CD4-positive, alpha-beta T cell treated with Interleukin-2 at 100 ng/mL for 4 hours (primary cell): ENCODE measurements at places on chromosomes 11 and 22.

- no peak for DNase-seq
Measured at GRCh38 chr11:5983443-5983842, 3.3 kb downstream of the OR52L1 start.

GRCh38 chr11:116078101-116078591 lies 573.9 kb upstream of the CADM1 start:
- no peak for DNase-seq

- DNase-seq: peak; percentile 54
Measured at GRCh38 chr11:43944761-43945311, 2.4 kb downstream of the C11orf96 start.

GRCh38 chr11:111603611-111604130 lies 1.4 kb downstream of the SIK2 start:
- no peak for DNase-seq

GRCh38 chr22:36383110-36383581 lies 4.6 kb downstream of the MYH9 start:
- peak; percentile 77 for DNase-seq

DNA sequence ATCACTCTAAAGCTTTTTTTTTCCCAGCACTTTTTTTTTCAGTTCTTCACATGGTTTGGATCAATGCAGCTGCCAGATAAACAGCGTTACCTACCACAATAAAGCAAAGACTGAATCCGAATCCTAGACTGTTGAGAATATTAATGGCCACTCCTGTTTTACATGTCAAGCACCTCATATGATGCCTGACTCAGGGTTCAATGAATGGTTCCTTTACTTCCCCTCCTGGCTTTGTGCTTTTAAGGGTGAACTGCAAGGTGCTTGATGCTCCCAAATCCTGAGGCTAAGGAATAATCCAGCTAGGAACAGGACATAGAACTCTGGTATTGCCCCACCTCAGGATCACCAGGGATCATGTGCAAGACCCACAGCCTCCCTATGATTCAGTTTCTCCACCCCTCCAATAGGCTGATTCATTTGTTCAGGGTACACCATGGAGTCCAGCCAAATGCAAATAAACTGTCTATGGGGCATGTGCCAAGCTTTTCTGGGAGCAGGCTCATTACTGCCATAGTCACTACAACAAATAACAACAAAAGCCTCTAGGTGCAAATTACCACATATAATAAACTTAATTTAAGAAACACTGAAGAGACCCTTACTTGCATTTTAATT lies 104.3 kb downstream of the GAB2 start:
- no peak for DNase-seq

DNA sequence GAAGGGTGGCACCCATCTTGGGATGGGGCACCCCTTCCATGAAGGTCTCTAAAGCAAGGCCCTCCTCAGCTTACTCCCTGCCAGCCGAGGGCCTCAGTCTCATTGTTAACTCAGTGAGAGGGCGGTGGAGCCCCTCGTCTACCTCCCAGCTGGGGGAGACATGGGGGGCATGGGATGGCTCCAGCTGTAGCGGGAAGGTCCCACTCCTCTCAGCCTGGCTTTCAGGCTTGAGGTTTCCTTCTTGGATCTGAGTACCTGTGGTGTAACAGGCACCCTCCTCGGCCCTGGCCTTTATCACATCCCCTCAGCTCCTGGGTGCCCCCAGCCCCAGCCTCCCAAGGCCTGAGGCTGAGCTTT lies 2.0 kb downstream of the MIF start:
- no peak for DNase-seq

DNA sequence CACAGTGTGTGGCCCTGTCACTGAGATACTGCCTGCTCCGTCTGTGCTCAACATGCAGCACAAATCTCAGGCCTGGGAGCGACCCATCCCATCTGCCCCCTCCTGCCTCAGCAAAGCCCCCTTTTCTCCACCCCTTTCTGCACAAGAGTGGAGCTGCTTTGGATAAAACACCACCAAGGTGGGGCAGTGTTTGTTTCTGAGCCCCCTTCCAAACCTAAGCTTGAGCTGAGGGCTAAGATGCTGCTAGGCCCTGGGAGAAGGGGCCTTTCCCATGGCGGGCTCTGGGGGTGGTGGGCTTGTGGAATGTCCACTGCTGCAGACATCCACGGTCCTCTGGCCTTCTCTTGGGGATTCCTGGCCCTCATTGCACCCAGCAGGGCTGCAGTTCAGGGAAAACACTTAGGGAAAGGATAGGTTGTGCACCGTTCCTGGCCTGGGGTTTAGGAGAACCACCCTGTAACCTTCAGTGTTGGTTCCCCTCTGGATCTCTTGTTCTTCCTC lies 594.1 kb downstream of the TBC1D22A start:
- DNase-seq: no peak

DNA sequence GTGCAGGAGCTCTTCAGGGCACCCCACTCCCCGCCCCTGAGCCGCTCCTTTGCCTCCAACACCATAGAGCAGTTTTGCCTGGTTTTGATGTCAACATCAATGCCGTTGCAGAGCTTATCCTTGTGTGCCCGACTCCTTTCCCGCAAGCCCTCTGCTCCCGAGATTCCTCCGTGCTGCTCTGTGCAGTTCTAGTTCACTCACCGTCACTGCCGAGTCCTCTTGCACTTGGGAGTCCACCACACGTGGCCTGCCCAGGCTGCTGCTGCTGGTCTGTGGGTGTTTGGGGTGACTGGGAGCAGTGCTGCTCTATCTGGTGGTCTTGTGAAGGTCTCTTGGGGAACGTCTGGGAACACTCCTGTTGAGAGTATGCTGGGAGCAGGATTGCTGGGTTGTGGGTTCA lies 63.8 kb upstream of the ANO1 start:
- no peak for DNase-seq
